Mammary epithelial cell (primary cell): ENCODE measurements at places on chromosomes 1 and 21. TPM values are rescaled to one million over a fixed set of nuclear protein-coding genes. Genes with fewer than 3 reads are reported as not detected.

DNA sequence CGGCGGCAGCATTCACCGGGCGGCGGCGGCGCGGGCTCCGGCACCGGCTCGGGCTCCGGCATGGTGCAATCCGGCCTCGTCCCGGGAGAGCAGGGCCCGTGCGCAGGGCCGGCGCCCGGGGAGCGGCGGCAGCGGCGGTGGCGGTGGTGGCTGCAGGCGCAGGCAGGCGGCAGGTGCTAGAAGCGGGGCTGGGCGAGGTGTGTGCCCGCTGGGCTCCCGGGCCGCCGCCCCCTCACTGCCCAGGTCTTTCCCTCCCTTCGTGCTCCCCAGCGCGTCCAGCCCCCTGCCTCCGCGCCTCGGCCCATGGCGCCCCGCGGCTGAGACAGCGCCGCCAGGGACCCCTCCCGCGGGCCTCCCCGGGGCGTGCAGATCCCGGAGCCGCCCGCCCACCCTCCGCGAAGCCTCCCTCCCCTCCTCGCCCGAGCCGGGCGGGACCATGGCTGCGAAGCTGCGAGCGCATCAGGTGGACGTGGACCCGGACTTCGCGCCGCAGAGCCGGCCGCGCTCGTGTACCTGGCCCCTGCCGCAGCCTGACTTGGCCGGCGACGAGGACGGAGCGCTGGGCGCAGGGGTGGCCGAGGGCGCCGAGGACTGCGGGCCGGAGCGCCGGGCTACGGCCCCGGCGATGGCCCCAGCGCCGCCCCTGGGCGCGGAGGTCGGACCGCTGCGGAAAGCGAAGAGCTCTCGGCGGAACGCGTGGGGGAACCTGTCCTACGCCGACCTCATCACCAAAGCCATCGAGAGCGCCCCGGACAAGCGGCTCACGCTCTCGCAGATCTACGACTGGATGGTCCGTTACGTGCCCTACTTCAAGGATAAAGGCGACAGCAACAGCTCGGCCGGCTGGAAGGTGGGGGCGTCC lies 492 bp downstream of the FOXO6 start:
- no peak for DNase-seq

DNA sequence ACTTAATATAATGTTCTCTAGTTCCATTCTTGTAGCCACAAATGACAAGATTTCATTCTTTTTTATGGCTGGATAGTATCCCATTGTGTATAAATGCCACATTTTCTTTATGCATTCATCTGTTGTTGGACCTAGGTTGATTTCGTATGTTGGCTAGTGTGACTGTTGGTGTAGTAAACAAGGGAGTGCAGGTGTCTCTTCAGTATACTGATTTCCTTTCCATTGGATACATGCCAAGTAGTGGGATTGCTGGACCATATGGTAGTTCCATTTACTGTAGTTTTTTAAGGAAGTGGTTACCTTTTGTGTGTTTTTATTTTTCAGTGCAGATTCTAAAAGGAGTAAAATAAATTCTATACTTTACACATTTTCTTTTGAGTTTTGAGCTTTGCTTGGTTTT lies 5.7 kb downstream of the PARK7 start:
- no peak for DNase-seq

DNA sequence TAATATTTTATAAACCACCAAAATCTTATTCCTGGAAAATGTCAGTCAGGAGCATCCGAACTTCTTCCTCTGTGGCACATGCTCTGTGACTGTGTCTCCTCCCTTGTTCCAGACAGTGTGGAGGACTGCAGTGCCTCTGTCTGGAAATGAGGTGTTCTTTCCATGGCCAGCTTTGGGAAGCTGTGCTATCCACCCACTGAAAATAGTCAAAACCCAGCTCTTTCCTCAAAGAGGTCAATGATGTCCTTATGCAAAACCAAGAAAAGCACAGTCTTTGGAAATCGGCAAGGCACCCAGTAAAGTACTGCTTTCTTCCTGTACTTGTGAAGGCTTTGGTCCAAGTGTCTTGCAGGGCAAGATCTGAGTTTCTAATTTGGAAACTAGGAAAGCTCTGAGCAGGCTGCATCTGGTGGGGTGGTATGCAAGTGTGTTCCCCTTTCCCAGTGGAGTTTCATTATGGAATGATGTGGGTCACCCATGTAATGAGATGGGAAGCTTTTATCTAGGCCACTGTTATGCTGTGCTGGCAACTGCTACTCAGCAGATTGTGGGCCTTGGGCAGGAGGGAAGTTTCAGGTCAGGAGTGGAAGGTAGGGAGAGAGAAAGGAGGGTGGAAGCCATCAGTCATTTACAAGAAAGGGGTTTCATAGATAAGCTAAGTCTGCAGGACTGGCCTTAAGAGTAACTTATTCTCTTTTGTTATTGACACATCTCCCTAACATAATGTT lies 6.0 kb downstream of the KIAA0040 start:
- DNase-seq: no peak

DNA sequence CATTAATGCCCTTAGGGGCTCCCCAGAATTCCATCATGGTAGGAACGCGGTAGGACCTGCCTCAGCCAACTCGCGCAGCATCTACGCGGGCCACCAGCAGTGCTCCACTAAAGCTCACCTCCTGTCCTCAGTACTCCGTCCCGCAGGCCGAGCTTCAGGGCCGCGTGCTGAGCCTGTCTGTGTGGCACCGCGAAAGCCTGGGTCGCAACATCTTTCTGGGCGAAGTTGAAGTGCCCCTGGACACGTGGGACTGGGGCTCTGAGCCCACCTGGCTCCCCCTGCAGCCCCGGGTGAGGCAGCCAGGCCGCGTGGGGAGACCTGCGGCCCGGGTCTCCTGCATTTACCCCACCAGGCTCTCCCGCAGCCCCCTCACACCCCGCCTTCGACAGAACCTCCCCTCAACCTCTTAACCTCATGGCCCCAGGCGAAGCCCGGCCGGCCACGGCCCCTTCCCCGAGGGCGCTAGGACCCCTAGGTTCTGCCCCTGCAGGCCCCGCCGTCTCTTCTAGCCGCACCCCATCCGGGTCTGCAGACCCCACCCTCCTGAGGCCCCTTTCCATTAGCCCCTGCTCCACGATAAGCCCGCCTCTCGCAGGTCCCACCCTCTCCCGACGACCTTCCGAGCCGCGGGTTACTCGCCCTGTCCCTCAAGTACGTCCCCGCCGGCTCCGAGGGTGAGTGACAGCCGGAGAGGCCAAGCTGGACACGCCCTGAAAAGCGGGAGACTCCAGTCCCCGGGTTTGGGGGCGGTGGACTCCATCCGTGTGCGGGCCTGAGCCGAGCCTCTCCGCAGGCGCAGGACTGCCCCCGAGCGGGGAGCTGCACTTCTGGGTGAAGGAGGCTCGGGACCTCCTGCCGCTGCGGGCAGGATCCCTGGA lies 9.1 kb downstream of the SYTL1 start:
- DNase-seq: no peak

GRCh38 chr1:234899041-234899729 lies 229.5 kb downstream of the TOMM20 start:
- no peak for DNase-seq

DNA sequence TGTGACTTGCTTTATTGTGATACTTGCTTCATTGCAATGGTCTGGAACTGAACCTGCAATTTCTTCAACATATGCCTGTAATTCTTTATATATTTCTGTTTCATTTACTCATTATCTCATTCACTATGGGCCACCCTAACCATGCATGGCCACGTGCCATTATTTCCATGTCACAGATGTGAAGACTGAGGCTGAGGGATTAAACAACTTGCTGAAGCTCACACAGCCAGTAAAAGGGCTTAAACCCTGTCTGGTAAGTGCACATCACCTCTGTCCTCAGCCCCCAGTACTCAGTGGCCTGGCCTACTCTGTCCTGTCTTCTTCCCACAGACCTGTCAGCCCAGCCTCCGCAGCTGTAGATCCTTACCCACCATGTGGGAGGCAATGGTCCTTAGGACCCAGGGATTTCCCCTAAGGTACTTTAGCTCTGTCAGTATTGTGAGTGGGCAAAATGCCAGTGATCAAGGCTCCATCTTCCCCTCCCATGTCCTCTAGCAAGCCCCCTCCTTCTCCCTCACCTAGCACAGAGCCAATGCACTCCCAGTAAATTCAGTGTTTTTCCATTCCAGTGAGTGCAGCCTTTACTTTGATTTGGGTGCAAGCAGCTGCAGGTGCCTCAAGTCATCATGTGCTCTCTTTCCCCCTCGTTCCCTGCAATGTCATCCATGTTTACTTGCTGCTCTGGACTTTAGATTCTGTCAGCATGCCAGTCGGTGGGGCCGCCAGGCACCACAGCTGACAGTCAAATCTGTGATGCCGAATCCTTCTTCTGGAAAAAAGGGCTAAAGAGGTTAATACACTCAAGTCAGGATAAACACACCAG lies 228.2 kb upstream of the PROX1 start:
- no peak for DNase-seq

- no peak for DNase-seq
These were observed 78.9 kb upstream of the CAMK1G start for GRCh38 chr1:209504571-209504970.

GRCh38 chr1:1331068-1331965 lies at the start of gene TAS1R3:
TSS of gene TAS1R3 (plus strand) at chr1:1331280. CDS start at chr1:1331346, 66 bp downstream.
- no peak for DNase-seq

GRCh38 chr1:78730054-78730453 lies 80.4 kb downstream of the IFI44 start:
- DNase-seq: no peak

DNA sequence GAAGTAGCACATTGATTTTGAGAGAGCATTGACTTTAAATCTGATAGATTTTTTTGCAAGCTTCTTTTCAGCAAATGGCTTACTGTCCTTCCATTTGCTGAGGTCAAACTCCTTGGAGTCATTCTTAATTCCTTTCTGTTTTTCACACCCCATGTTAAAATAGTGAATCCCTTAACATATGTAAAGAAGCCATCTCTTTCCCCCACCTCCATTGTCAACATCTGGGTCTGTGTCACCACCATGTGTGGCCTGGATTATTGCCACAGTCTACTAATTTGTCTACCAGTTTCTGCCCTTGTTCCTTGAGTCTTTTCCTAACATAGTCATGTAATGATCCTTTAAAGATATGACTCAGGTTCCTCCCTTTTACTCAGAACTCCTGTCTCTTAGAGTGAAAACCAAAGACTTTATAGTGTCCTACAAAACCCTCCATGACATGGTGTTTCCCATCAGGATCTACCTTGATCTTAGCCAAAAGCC lies 104.7 kb downstream of the ST6GALNAC3 start:
- no peak for DNase-seq

GRCh38 chr1:26752519-26752918 lies 35.2 kb upstream of the PIGV start:
- DNase-seq: no peak

DNA sequence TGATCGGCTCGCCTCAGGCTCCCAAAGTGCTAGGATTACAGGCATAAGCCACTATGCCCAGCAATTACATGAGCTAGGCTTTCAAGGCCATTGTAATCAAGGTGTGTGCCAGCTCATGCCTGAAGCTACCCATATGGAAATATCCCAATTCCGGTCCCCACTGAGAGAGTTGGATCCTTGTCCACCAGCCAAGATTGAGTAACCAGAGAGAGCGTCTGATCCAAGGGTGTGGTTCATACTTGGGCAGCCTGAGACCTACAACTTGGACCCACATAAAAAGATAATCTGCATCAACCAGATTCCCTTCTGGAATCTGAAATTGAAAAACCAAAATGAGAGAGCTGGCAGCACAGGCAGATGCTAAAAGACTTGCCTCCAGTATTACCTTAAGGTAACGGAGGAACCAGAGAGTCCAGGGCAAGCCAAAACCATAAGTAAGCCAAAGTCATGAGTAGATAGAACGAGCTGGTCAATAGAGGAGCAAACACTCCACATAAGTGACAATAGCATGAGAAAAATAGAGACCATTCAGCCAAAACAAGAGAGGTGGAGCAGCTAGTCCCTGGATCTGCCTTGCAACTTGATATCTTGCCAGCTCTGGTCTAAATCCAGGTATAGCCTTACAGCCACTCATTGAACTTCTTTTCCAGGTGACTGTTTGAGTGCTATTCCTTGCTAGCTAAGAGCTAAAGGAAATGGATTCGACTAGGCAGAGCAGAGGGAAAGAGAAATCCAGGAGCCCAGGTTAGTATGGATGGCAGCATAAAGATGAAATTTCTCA lies 63.8 kb upstream of the ATP1A1 start:
- DNase-seq: peak; percentile 61

- no peak for DNase-seq
These were observed 90.8 kb upstream of the TNFSF4 start for GRCh38 chr1:173297798-173298391.

DNA sequence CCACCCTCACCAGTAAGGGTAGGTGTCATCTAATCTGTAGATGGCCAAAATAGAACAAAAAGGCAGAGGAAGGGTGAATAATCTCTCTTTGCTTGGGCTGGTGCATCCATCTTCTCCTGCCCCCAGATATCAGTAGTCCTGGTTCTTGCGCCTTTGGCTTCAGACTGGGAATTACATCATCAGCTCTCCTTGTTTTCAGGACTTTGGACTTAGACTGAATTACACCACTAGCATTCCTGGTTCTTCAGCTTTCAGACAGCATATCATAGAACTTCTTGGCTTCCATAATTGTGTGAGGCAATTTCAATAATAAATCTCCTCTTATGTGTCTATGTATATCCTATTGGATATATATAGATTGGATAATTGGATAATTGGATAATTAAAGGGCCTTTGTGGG lies 403.0 kb upstream of the USP24 start:
- DNase-seq: no peak

- DNase-seq: no peak
These were observed 276.4 kb upstream of the PLXNA2 start for GRCh38 chr1:208520438-208521099.

DNA sequence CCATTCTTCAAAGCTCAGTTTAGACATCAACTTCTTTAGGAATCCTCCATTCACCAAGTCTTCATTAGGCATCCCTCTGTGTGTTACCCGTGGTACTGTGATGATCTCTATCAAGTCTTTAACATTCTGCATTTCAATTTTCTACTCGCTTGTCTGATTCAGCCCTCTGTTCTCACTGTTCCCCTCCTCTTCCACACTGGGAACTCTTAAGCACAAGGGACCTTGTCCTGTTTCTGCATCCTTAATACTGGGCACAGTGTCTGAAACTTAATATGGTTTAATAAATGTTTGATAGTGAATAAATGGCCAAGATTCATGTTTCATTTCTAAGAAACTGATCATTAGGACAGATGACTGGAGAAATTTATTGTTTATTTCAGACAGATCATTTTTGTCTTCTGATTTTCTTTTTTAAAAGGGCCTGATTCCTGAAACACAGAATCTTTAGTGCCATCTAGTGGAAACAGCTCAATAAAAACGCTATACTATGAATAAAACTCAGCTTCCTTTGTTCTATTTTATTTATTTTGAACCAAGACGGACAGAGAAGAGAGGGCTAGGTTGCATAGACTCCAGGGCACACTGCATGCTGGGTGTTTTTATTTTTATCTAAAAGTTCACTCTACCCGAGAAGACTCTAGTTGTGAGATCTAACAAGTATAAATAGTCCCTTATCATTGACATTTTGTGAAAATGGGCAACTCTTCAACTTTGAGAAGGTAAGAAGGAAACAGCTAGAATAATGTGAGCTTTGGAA lies 7.0 kb upstream of the TRIM45 start:
- peak; percentile 16 for DNase-seq

- no peak for DNase-seq
These were observed 163.9 kb upstream of the DPT start for GRCh38 chr1:168892931-168893330.

The AK5 gene
- 0.37 TPM for polyA plus RNA-seq

The FNDC7 gene
- 0.01 TPM for polyA plus RNA-seq

The SPRR2A gene
- polyA plus RNA-seq: 0.42 TPM

The OR6P1 gene
- not detected for polyA plus RNA-seq

The F13B gene
- polyA plus RNA-seq: not detected

The CNN3 gene
- polyA plus RNA-seq: 117 TPM

The TNFSF4 gene
- 0.06 TPM for polyA plus RNA-seq

The C4BPA gene
- not detected for polyA plus RNA-seq

The BSND gene
- polyA plus RNA-seq: not detected

The PGLYRP4 gene
- 0.11 TPM for polyA plus RNA-seq

The MAP3K21 gene
- polyA plus RNA-seq: 6.8 TPM
